Thyroid gland (tissue), 4 donors: ENCODE measurements at places on chromosomes 11 and 22.

DNA sequence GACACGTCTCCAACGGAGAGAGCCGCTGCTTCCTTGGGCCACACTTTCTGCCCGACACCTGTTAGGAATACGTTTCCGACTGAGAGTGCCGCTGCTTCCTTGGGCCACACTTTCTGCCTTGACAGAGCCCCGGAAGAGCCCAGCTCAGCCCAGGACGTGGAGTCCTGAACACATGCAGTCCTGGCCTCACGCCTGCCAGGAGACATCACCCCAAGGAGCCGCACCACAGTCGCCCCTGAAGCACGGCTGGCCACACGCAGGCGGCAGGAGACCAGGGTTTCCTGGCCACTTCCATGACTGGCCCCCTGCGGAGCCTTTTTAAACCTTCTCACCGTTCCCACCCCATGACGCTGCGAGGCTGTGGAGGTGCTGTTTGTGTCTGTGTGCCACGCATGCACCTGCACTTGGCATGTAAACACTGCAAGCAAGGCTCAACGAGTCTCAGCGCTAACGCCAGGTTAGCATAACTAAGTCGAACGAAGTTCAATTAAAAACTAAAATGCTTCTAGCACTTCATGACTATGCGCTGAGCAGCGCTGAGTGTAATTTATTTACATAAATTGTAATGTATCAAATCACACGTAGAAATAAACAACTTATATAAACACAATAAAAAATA is 8.8 kb downstream of the TOLLIP start:
- no peak for DNase-seq

DNA sequence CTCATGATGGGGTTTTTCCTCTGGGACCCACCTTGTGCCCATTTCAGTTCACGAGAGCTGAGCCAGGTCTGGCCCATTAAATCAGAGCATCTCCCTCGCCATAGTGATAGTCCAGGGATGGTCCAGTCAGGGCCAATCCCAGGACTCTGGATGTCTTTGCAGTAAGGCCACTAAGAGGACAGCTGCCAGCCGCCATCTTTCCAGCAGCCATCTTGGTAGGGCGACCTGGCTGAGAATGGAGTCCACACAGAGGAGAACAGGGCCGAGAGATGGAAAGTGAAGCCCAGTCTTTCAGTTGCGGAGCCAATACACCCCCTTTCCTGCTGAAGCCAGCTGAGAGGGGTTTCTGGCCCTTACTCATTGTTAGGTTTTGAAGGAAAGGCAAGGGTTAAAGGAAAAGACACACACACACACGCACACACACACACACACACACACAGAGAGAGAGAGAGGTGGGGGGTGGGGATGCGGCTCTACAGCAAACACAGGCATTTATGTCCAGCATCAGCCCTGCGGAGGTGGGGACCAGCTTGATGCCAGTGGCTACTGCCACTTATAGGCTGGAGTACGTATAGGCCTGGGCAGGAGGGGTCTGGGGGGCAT is 12.4 kb upstream of the KIAA0930 start:
- DNase-seq: no peak

DNA sequence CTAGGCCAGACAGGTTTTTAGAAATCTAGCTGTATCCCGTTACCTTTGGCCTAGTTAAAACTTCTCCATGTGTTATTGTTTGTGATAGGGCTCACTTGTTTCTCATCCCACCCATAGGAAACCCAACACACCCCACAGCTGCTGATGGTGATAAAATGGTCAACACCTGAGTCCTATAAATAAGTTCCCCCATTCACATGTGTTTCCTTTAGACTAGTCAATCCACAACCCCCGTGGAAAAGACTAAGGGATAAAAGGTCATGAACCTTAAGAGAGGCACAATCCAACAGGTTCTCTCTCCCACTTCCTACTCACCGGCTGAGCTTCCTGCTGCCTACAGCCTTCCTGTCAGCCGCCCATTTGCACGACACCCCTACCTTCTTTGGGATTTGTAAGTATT is 768.4 kb downstream of the JRKL start:
- no peak for DNase-seq

DNA sequence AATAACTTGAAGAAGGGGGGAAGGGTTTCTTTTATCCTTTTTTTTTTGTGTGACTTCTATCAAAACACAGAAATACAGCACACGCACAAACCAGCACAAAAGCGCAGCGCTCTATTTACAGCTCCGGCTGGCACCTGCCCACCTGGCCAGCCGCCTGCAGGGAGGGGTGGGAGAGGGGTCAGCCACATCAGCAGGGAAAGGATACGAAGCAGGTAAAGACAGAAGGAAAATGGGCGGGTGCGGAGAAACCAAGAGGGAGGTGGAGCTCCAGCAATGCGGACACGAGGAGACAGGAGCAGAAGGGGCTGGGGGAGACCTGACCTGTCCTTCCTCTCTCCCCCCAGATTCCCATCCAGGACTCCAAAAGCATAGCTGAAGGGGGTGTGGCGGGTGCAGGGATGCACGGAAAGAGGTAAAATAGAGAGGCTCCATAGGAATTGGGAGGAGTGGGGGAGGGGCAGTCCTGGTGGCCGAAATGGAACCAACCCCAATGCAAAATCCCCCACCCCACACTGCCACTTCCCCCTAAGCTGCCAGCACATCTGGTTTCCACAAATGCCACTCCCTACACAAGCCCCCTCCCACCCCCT is 14.1 kb downstream of the CXCR5 start:
- DNase-seq: no peak

GRCh38 chr22:29346659-29347058 is 31.2 kb upstream of the RASL10A start:
- DNase-seq: no peak

- DNase-seq: no peak
Measured at GRCh38 chr11:73757598-73757997, 3.3 kb downstream of the RAB6A start.

GRCh38 chr11:77967121-77967520 is 27.3 kb downstream of the INTS4 start:
- DNase-seq: no peak

DNA sequence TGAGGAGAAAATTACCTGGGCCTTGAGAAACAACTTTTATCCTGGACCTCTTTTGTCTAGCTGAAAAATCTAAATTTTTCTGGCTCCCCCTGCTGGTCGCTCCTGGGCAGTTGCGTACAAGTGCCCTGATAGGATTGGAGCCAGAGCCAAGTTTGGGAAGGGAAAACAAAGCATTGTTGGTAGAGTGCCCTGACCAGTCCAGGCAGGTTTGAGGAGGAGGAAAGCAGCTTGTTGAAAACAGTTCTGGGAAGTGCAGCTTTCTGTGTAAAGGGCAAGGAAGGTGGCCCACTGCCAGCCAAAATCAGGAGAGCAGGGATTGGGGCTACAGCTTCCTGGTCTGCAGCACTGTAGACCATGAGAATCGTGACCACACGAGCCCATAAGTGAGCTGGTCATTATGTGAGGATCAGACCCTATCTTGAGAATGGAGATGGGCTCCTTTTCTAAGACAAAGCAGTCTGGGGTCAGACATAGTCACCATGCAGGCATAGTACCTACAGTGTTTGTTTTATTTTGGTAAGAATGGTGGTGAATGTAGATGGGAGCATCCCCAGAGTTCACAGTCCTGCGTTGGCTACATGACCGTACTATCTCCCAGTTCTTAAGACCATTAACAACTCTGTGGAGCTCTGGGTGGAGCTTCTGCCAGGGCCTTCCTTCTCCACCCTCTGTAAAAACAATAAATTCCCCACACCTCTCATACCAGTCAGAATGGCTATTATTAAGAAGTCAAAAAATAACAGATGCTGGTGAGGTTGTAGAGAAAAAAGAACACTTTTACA is 21.3 kb upstream of the PIK3IP1 start:
- DNase-seq: peak; percentile 98

- no peak for DNase-seq
Measured at GRCh38 chr11:133934599-133935550, 21.9 kb downstream of the IGSF9B start.

DNA sequence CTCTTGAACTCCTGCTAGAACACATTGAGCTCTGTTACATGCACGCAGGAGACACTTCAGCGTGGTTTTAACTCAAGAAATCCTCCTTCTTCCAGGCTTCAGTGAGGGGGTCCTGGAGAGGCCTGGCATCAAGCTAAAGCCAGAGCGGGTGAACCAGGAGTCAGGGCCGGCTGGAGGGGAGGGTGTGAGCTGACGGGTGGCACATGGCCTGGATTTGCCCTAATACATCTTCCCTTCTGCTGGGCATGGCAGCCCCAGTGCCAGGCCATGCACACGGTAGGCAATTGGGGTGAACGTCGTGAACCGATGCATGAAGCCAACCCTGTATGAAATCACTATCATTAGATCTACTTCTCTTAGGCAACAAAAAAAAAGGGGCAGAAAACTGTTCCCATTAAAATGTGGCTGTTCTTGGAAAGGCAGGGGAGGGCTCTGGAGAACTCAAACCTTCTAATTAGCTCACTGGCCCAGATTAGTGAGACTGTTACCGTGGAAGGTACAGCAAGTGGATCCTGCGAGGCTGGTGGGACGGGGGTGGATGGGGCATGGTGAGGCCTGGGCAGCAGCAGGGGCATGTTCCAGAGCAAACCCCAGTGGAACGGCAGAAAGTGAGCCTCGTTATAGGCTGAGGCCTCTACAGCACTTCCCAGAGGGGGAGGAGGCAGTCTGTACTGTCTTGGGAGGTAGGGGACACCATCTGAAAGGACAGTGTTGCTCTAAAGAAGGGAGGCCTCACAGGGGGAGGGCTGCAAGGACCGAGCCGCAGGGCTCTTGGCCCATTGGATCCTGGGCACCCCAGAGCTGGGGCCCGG is 10.6 kb downstream of the IFT27 start:
- no peak for DNase-seq

- no peak for DNase-seq
Measured at GRCh38 chr22:22454997-22455396, 53.5 kb downstream of the ZNF280B start.

DNA sequence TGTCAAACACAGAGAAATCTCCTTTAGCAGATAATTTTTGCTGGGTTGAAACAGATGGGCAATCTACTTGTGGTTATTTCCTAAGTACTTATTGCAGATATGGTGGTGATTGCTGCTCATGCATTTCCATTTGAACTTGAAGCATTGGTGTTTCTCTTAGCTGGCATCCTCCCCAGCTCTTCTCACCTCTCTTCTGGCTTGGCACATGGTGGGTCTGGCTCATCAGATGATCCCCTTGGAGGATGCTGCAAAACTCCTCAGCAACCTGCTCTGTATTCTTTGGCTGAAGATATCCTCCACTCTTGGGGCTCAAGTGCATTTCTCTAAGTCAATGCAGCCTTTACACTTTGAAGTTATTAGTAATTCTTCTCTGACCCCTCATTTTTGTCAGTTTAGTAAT is 87.3 kb upstream of the MYO18B start:
- no peak for DNase-seq

GRCh38 chr22:46122511-46122971 is 27.8 kb upstream of the PPARA start:
- DNase-seq: peak; percentile 65

DNA sequence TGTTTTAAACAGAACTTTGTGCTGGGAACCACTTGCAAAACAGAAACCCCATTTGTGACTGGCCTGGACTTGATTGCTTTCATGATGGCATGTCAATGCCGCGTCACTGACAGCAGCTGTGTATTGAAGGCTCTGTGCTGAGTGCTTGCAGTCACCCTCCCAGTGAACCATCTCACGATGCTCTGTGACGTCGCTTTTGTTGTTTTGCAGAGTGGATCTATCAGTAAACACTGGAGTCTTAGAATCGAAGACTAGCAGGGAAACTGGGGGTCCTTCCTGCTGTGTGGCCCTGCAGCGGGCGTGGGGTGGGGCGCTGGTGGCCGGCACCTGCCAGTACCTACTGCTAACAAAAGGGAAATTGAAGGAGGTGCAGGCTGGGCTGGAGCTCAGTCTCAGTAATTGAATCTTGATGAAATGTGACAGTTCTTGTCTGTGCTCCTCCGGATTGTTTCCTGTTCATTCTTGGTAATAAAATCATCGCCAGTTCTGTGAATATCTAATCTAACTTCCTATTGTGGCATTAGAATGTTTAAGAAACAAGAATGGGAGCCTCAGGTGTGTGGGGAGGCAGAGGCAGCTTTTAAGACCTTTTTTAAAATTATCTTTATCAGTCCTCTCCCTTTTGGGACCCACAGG is 50.5 kb upstream of the PARVG start:
- DNase-seq: no peak

DNA sequence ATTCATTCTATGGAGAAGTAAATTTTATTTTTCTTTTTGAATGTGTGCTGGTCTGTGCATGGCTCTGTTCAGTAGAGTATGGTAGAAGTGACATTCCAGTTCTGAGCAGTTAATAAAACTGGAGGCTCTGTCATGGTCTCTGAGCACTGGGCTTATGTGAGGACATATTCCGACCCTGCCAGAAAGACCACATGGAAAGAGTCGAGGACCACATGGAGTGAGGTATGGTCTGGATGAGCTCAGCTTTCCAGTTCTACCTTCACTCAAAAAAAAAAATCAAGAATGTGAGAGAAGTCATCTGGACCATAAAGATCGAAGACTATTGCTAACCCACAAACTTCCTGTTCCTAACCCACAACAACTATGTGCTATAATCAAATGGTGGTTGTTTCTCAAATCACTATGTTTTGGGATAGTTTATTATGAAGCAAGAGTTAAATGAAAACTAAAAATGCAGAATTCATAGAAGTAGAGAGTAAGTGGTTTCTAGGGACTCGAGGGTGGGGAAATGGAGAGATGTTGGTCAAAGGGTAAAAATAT is 534.2 kb upstream of the ANO5 start:
- no peak for DNase-seq
